Activated naive CD4-positive, alpha-beta T cell treated with anti-CD3 and anti-CD28 coated beads, Interleukin-2, amount 10 ng/mL, durations not matched to agents 5 hours and 36 hours (primary cell): ENCODE measurements at places on chromosomes 2 and 18. TPM values are rescaled to one million over a fixed set of nuclear protein-coding genes. Genes with fewer than 3 reads are reported as not detected.

TRIM54 gene
- total RNA-seq = not detected

NMUR1 gene
- 0.89 TPM for total RNA-seq

ACMSD gene
- total RNA-seq = not detected

RAB12 gene
- total RNA-seq = 12.5 TPM

LRATD1 gene
- not detected for total RNA-seq

PSTPIP2 gene
- total RNA-seq = 11.3 TPM

SCN9A gene
- total RNA-seq = 0.13 TPM

ABCG8 gene
- total RNA-seq = not detected

GRHL1 gene
- total RNA-seq = 0.48 TPM

DSG3 gene
- not detected for total RNA-seq

POTEI gene
- not detected for total RNA-seq

DSEL gene
- 0.07 TPM for total RNA-seq

ACADL gene
- total RNA-seq = not detected

IL1RN gene
- total RNA-seq = not detected

SIX2 gene
- total RNA-seq = not detected

CAB39 gene
- 168 TPM for total RNA-seq

GPR45 gene
- not detected for total RNA-seq

PROKR1 gene
- not detected for total RNA-seq

IL37 gene
- 0.50 TPM for total RNA-seq

FOXD4L1 gene
- 0.22 TPM for total RNA-seq

SFT2D3 gene
- total RNA-seq = 7.0 TPM

MAP3K2 gene
- total RNA-seq = 52.4 TPM

REG3A gene
- total RNA-seq = not detected

IL36B gene
- not detected for total RNA-seq
